ENCODE measurements at places on chromosomes 3 and 15.
A peak's percentile ranks its signal among the peaks of the same experiment; 100 is the strongest.

GRCh38 chr15:74782259-74783071 is 585 bp downstream of the CSK start:
- no peak for DNase-seq

GRCh38 chr3:67362686-67363085 is 291.7 kb downstream of the SUCLG2 start:
- no peak for DNase-seq

- DNase-seq, result peak; percentile 13
These were observed 339.6 kb downstream of the EPHB1 start for GRCh38 chr3:135134684-135135075.

DNA sequence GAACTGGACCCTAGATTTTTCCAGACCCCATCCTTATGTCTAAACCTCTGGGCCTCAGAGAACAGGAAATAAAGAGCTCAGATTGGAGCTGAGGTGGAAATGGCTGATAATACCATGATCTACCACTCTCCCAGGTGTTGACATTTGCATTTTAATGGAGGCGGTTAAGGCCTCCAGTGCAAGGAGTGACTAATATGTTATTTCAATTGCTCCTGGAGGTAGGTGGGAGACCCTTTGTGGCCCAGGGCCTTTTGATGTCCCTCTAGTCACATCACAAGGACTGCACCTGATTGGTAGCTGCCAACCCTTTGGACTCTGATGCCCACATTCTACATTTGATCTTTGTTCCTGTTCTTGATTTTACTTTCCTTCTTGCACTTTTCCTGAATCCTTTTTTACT is 9.0 kb upstream of the ADCY5 start:
- no peak for DNase-seq

DNA sequence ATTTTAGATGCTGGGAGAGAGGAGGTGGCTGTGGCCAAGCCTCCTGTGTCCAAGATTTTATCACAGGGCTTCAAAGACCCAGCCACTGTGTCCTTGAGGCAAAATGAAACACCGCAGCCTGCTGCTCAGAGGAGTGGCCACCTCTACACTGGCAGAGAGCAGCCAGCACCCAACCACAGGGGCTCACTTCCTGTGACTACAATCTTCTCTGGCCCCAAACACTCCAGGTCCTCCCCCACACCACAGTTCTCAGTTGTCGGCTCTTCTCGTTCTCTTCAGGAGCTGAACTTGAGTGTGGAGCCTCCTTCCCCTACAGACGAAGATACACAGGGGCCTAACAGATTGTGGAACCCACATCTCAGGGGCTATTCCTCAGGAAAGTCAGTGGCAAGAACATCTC is 45.6 kb downstream of the CDAN1 start:
- no peak for DNase-seq

- DNase-seq, result no peak
These were observed 327.0 kb upstream of the SEMA6D start for GRCh38 chr15:47390208-47390765.

- no peak for DNase-seq
These were observed 172.5 kb upstream of the TLE3 start for GRCh38 chr15:70269991-70270751.

- DNase-seq, result no peak
These were observed 116.5 kb downstream of the EEFSEC start for GRCh38 chr3:128269796-128270195.

- no peak for DNase-seq
These were observed 68.5 kb downstream of the WWTR1 start for GRCh38 chr3:149589332-149589731.

DNA sequence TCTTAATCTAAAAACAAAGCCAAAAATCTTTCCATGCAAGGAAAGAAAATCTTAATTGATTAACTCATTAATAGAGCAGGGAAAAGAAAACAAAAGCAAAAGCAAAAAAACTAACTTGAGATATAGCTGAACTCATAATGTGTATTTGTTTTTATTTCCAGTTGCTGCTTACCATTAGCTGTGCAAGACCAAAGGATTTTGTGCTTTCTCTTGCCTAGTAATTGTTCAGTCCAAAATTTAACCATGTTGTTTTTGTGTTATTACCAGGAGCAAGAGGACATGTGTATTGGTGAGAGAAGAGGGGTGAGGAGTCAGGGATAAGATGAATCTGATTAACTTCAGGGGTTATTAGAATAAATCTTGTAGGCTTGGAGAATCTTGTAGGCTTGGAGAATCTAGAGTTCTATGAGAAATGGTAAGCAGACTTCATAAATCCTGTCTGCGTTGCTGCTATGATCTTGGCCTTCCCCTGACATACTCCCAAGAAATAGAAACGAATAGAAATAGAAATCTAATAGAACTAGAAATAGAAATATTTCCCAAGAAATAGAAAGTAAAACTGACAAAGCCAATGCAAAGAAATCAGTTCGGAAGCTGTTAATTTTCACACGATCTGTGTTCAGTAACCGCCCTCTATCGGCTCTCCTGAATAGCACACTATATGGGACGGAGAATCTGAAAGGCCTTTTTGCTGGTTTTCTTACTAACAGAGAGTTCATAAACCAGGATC is 72.6 kb upstream of the TNFSF10 start:
- DNase-seq, result peak; percentile 9

GRCh38 chr3:71979175-71979574 is 194.2 kb upstream of the PROK2 start:
- no peak for DNase-seq

DNA sequence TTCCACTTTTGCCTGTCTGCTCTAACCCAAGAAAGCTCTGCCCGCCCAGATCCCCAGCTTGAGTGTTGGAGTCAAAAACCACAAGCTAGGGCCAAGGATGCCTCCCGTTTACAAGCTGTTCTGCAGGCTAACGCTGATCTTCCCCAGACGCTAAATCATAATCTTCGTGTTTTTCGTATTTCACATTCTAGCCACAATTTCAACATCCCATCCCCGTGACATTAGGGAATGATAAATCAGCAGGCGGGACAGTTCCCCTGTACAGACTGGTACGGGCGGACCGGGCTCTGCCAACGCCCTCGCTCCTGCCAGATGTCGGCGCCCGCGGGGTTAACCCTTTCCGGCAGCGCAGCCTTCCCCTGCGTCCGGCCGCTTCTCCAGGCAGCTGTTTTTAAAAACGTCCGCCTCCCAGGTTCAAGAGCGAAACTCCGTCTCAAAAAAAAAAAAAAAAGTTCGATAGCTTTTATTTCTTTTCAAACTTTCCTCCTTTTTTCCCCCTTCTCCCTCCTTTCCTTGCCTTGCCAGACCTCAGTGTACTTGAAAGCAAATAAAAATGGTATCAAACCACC is 81.0 kb upstream of the BNC1 start:
- no peak for DNase-seq

DNA sequence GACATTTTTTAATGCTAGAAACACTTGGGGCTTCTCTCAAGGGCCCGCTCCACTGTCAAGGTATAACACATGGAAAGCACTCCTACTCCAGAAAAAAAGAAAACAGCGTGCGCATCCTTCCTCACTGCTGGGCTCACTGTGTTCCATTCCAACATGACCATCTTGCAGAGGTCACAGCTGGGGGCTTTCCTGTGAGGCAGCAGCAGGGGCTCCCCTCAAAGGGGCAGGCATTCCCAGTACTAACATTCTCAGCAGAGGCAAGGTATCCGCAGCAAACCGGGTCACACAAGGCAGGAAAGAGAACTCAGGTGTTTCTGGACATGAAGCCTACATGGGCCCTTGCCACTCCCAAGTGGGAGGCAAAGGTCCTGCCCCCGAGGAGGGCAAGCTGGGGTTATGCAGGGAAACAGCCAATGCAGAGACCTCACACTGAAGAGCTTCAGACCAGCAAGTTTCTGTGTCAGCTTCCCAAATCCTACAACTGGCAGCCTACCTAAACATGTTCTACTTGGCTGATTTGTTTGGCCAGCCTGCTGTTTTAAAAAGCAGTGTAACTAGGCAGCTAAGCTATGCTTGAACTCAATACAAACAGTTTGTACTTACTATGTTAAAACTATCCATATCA is 6.4 kb downstream of the BDH1 start:
- DNase-seq, result no peak

GRCh38 chr3:28973609-28974008 is 307.3 kb upstream of the RBMS3 start:
- no peak for DNase-seq

DNA sequence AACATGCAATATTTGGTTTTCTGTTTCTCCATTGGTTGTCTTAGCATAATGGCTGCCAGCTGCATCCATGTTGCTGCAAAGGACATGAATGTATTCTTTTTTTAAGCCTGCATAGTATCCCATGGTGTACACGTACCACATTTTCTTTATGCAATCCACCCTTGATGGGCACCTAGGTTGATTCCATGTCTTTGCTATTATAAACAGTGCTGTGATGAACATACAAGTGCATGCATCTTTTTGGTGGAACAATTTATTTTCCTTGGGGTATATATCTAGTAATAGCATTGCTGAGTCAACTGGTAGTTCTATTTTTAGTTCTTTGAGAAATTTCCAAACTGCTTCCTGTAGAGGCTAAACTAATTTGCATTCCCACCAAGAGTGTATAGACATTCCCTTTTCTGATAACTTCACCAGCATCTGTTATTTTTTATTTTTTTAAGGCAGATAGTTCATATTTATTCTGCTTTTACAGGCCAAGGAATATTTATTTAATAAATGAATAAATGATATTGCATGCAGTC is 62.4 kb upstream of the NPHP3 start:
- no peak for DNase-seq

- DNase-seq, result no peak
These were observed 33.0 kb upstream of the SV2B start for GRCh38 chr15:91067036-91067435.

DNA sequence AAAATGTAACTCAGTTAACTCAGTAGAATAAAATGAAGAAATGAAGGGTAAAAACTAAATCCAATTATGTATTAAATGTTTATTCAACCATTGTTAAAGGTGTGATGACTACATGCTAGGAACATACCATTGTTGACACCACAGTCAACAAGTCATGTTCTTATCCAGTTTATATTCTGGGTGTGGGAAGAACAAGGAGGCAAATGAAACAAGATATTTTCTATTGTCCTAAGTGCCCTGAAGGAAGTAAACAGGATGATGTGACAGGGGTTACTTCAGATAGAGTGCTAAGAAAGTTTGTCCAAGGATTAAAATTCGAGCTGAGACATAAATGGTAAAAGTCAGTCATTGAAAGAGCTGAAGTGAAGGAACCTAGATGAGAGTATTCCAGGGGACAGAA is 13.1 kb downstream of the AP3S2 start:
- DNase-seq, result no peak

DNA sequence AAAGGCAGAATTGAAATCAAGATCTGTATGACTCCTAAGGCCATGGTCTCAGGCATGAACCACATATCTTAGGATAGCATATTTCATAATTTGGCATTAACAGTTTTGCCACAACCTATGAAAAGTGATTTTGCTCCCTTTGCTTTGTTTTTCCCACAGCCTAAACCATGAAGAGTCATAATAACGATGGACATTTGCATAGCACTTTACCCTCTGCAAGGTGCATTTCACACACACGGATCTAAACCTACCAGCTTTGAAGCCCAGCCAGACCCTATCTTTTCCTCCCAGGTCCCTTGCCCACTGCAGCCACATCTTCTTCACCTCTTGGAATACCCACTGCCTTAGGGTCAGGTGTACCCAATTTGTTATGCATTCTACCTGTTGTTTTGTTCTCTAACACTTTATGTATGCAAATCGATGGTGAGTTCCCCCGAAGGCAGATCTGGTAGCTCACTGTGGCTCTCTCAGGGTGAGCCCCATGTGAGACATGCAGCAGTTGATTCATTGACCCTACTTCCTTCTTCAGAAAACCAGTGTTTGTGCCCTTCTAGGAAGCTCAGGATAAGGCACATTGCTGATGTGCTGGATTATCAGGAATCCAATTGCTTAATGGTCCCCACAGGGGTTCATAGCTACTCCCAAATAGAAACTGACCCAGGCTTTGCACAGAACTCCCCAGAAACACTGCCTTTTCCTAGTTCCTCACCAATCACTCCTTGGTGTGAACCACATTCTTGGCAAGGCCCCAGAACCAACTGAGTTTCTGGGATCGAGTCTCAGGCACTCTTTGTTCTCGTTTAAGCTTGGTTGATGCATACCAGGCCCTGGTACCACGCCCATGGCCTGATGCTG is 8.7 kb downstream of the ARHGAP31 start:
- DNase-seq, result no peak

- no peak for DNase-seq
These were observed 19.0 kb downstream of the CGNL1 start for GRCh38 chr15:57395292-57395691.

- no peak for DNase-seq
These were observed 33.8 kb upstream of the GYG1 start for GRCh38 chr3:148957586-148957985.

DNA sequence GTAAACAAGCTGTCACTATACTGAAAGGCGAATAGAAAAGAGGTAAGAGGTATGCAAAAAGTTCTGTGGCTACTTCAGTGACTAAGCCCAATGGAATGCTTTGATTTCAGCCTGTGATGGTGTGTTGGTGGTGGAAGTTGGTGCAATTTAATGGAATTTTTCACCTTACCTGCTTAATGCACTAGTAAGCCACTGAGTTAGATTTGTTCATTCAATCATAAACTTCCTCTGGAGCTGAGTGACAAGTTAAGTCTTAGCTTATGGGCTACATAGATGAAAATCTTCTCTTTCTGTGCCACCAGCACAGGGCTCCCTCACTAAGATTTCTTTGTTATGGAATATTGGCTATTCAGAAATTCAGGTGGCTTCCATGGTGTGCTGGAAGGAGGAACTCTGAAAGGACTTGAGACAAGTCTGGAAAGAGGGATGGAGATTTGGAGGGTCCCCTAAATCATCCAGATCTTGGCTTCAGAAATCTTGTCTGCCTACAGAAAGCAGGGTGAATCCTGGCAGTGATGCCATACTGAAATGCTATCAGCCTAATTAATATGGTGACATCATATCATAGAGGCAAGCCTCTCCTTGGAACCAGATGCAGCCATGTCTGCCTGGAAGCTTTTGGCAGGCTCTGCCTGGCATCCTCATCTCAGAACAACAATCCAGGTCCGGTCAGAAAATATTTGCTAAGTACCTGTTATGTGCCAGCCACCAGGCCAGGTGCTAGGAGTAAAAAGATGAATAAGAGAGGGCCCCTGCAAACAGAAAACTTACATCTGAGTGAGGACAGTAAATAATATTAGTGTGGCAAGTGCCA is 8.1 kb upstream of the GAP43 start:
- no peak for DNase-seq

DNA sequence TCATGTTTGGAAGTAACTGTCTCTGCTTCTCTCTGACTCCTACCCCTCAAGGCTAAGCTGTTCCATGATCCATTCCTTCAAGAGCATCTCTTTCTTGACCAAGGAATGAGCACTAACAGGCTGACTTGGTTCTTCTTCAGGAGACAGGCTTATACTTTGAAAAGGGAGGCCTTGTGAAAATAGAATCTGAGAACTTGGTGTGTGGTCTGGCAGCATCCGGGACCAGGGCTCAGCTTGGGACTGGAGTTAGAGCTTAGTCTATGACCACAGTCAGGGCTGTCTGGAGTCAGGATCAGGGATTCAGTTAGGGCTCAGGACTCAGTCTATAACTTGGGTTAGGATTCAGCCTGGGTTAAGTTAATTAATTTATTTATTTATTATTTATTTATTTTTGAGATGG is 44.9 kb upstream of the SLC6A6 start:
- no peak for DNase-seq

DNA sequence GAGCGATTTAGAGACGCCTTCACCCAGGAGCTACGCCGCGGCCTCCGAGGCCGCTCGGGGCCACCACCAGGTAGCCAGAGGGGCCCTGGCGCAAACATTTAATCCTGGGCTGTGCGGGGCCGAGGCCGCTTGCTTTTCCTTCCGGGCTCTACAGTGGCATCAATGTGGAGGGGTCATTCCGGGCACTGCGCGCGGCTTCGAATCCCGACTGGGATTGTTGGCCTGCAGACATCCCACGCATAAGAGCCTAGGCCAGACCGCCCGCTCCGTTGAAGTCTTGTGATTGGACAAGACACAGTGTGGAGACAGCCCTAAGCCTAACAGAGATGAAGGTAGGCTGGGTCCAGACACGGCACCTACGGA is 568 bp upstream of the NCBP2 start:
- no peak for DNase-seq

Measured in NCI-H1694 (cell line).